ENCODE measurements at places on chromosomes 7 and 10.

- no peak for DNase-seq
Measured at GRCh38 chr10:124003871-124004662, 89.3 kb downstream of the CHST15 start.

DNA sequence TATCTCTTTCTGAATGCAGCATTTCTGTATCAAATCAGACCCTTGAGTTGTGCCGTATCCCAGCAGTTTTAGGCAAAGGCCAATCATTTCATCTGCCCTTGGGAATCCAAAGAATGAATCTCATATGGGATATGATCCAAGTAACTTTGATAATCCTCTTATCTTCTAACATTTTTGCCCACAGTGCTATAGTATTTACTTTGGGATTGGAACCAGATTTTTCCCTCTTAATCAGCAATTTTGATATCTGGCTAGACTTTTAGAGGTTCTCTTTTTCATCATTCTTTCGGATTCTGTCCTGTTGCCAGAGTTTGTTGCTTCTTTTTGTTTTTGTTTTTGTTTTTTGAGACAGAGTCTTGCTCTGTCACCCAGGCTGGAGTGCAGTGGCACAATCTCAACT, 118.0 kb downstream of the NRF1 start:
- DNase-seq: no peak

GRCh38 chr10:91296471-91296870, 76.0 kb downstream of the PCGF5 start:
- no peak for DNase-seq

DNA sequence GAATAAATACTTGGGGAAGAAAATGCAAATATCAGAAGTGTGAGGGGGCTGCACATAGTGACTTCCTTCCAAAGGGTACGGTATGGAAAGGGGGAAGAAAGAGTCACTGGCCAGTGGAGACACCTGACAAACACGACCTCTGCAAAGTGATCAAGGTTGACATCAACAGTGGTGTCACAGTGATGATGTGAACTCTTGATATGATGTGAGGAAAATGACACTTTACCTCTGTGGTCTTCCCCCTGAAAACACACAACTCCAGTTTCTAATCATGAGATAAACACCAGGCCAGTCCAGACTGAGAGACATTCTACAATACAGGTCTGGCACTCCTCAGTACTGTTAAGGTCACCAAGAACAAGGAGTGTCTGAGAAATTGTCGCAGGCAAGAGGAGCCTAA, 169.7 kb downstream of the BUB3 start:
- no peak for DNase-seq

- DNase-seq: no peak
Measured at GRCh38 chr10:103847909-103848468, 7.4 kb downstream of the SH3PXD2A start.

DNA sequence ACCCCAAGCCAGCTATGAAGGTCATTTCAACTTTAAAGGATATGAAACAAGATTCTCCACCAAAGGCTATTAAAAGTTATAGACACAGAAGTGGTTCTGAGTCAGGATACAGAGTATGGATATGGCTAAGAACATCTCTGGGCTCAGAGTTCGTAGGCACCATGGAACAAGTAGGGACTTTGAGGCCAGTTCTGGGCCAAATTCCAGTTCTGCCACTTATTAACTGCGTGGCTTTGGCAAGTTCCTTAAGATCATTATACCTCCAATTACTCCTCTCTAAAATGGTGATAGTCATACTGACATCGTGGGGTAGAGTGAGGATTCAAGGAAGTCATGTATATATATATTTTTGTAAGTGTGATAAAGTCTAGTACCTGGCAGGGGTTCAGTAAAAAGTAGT, 105.8 kb upstream of the NFE2L3 start:
- DNase-seq: no peak

GRCh38 chr7:134478707-134479106, 19.8 kb upstream of the AKR1B1 start:
- DNase-seq: no peak

- DNase-seq: no peak
Measured at GRCh38 chr10:1685699-1686490, 51.4 kb downstream of the ADARB2 start.
